NCI-H2081 (cell line): ENCODE measurements at places on chromosomes 2 and 18.

GRCh38 chr2:99789849-99790248 is 300.0 kb upstream of the REV1 start:
- no peak for DNase-seq

- DNase-seq, result no peak
Measured at GRCh38 chr2:24840164-24840869, 47.1 kb downstream of the CENPO start.

GRCh38 chr18:75089748-75090327 is 119.1 kb downstream of the PTGR3 start:
- DNase-seq, result no peak

- no peak for DNase-seq
Measured at GRCh38 chr18:76972241-76972640, 149.9 kb downstream of the ZNF236 start.

- DNase-seq, result no peak
Measured at GRCh38 chr2:126507425-126507911, 148.5 kb upstream of the GYPC start.

- DNase-seq, result no peak
Measured at GRCh38 chr2:2569306-2569705, 238.2 kb upstream of the MYT1L start.

GRCh38 chr2:68799140-68800026 is 64.8 kb downstream of the ARHGAP25 start:
- peak; percentile 82 for DNase-seq

GRCh38 chr2:202171241-202171825 is 67.1 kb downstream of the SUMO1 start:
- no peak for DNase-seq

DNA sequence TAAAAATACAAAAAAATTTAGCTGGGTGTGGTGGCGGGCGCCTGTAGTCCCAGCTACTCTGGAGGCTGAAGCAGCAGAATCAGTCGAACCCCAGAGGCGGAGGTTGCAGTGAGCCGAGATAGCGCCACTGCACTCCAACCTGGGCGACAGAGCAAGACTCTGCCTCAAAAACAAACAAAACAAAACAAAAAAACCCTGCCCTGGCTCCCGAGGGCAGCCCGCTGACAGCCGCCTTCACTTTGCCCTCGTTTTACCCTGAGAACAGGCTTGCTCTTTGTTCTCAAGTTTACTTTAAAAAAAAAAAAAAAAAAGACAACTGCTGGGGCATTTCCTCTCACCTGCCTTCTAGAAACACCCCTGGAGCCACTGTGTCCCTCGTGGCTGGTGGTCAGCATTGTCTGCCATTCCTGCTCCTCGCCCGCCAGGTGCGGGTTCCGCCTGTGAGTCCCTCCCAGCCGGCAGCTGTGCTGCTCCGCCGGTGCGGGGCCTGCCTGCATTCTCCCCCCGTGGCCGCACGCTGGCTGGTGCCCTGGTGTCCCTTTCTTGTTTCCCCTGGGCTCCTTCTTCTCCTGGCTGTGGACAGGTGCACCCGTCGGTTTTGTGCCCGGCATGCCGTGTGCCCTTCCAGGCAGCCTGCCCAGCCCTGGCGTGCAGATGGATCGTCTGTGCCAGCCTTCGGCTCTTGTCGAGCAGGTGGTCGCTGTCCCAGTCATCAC is 105.7 kb downstream of the USP40 start:
- DNase-seq, result peak; percentile 96

DNA sequence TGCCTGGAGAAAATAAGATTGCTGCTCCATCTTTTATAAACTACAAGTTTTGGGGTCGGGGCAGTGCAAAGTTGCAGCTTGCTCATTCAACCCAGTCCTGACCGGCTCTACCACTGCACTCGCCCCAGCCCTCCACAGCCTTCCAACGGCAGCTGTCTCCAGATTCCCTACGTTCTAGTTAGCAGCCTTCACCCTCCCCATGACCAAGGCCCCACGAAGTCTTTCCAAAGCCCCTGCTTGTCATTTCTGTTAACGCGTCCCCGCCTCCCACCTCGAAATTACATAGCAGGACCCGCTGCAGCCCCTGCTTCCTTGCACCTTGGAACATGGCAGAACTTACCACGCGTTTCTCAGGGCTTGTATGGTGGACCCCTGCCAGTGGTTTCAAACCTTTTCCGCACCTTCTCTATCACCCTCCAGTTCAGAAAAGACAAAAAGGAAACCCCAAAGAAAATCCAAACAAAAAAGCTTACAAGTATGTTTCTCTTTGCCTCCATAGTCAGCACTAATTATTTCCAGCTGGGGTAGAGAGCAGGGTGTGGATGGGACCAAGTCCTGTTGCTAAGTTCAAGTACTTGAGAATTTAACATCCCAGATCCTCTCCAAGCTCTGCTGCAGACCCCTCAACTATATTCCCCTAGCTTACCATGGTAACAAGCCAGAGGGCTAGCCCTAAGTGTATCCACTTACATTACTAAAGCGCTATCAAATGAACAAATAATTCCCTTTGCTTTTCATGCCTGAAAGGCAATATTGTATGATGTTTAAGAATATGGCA is 161.5 kb downstream of the TGIF1 start:
- DNase-seq, result no peak

DNA sequence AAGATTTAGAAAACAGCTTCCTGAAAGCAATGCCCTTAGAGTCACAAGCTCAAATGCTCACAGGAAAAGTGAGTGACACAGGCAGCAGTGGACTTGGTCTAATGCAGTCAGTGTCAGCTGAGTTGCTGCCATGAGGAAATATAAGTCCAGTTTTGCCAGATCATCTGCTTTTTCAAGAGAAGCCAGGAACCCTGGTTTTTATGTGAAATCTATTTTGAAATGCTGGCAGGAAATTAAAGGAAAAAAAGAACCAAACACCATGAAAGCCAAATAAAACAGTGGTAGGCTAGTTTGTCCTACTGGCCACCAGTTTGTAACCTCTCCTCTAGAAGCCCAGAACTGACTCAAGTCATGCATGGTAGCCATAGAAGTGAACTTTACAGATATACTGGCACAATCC is 109.2 kb downstream of the THADA start:
- no peak for DNase-seq

DNA sequence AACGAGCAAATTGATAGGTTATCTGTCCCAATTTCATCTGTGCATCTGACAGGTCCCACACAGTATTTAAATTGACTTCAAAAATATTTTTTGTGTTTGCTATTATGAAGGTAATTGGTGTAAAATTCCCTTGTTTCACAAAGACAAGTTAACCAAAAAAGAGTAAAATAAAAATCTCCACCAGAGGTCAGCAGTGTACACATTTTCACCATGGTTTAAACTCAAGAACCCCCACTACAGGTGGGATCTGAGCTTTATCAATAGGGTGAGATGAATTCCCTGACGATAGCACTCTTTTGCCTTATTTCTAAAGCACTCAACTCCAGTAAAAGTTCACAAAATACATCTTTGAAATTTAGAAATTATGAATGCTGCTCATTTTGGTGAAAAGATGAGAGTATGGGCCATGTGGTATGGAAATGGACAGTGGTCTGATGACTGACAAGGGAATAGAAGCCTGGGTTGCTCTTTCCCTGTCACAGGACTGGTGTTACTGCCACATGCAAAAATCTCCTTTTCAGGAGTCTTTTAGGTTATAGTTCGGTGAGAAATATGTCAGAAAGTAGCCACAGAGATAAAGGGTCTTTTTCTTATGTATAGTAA is 68.0 kb downstream of the SERPINB8 start:
- DNase-seq, result peak; percentile 37

GRCh38 chr2:28325173-28325566 is 67.5 kb upstream of the FOSL2 start:
- DNase-seq, result no peak

- DNase-seq, result peak; percentile 91
Measured at GRCh38 chr2:5057891-5058351, 634.3 kb upstream of the SOX11 start.

- no peak for DNase-seq
Measured at GRCh38 chr2:15763106-15763821, 171.6 kb downstream of the DDX1 start.
